Tongue (tissue), 3 donors: ENCODE measurements at places on chromosomes 2 and 18. TPM values are rescaled to one million over a fixed set of nuclear protein-coding genes. Genes with fewer than 3 reads are reported as not detected.

- DNase-seq: no peak
Observed at GRCh38 chr18:45930963-45931362, 36.2 kb downstream of the EPG5 start.

GRCh38 chr2:160036736-160037135 is 25.7 kb downstream of the PLA2R1 start:
- no peak for DNase-seq

DNA sequence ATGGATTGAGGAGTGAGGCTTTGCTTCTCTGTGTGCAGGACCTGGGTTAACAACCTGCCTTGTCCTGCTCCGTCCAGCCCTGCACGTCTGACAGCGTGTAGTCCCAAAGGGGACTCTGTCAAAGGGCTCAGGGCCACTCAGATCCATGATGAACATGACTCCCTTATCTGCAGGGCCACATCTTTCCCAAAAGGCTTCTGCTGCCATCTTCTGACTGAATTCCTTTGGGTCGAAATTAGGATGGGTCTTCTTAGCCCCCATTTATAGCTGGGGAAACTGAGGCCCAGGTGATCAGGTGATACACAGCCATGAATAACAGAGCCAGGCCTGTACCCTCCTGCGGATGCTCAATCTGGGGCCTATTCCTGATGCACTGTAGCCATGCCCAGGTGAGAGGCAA is 109.2 kb downstream of the CELF4 start:
- no peak for DNase-seq

GRCh38 chr2:33552758-33553461 is 46.2 kb downstream of the FAM98A start:
- no peak for DNase-seq

- DNase-seq: no peak
Observed at GRCh38 chr2:160837416-160837815, 322.8 kb upstream of the TANK start.

DNA sequence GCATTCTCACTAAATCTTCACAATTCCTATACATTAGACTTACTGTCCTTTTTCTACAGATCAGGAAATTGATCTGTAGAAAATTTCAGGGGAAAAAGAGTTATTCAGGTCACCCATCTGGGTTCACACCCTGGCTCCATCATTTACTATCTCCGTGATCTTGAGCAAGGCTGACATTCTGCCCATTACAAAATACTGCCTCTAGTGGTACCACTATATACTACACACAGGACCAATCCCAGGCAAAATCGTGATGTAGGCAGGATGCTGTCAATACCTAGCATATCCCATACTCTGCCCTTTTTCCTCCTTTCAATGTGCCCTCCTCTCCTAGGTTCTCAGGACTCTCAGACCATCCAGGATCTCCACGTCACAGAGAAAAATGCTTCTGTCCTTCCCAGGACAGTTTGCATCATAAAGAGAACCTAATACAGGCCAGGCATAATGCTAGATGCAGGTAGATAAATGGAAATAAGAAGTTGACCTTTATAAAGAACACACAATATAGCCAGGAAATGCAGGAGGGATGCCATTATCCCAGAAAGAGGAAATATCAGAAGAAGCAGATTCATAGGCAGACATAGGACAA is 101.9 kb downstream of the CDH20 start:
- DNase-seq: no peak

- peak; percentile 6 for DNase-seq
Observed at GRCh38 chr2:139033300-139033699, 253.1 kb upstream of the NXPH2 start.

DNA sequence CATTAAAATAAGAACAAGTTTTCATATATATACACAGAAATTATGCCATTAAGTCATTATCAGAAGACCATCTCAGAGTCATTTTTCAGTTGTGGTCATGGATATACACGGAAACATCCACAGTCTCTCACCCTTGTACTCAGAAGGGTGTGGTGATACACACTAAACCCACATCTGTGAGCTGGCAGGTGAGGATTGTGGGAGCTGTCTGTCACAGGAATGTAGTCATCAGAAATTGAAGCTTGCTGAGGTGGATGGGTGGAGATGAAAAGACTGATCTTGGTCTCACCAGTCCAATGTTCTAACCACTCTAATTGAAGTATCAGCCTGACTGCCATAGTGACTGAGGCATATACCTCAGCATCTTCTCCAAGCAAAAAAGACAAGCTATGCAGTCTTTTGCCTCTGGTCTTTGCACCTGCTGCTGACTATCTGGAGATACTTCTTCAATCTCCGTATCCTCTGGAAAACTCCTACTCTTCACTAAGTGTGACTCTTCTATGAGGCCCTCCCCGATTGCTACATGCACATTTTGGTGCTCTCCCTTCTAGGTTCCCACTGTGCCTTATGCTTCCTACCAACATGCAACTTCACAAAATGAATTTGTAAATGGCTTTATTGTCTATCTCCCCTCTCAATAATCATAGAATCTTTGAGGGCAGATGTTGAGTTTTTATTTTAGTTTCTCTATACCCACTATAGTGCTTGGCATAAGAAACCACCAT is 232.8 kb downstream of the DYM start:
- DNase-seq: no peak

GRCh38 chr18:58562999-58563667 is 65.8 kb downstream of the ALPK2 start:
- DNase-seq: no peak

The ARHGEF4 gene
- total RNA-seq: 48.5 TPM

The KCNJ3 gene
- 1.6 TPM for total RNA-seq

The AOX1 gene
- 3.3 TPM for total RNA-seq

The ZSWIM2 gene
- not detected for total RNA-seq

The DLX1 gene
- 2.4 TPM for total RNA-seq

The UNC80 gene
- 1.3 TPM for total RNA-seq

The EPG5 gene
- total RNA-seq: 38.8 TPM

The CYP1B1 gene
- 8.0 TPM for total RNA-seq

The HJURP gene
- 9.8 TPM for total RNA-seq
